ENCODE measurements at places on chromosomes 3 and 15. TPM values are rescaled to one million over a fixed set of nuclear protein-coding genes. Genes with fewer than 3 reads are reported as not detected.

MOBP gene
- total RNA-seq: not detected

STAB1 gene
- 0.09 TPM for total RNA-seq

CPN2 gene
- total RNA-seq: not detected

TMEM108 gene
- not detected for total RNA-seq

ARHGAP31 gene
- total RNA-seq: 3.0 TPM

All from T-helper 2 cell treated with Interferon-gamma antibody and Interleukin-4, amounts not matched to agents 100 ng/mL and 5 ng/mL, for 36 hours (primary cell).